Stimulated activated CD8-positive, alpha-beta memory T cell treated with anti-CD3 and anti-CD28 coated beads, Interleukin-7, amount 100 ng/mL, for 4 hours (primary cell): ENCODE measurements at places on chromosomes 1 and 21.

- no peak for DNase-seq
Measured at GRCh38 chr1:185788386-185788785, 54.2 kb downstream of the HMCN1 start.

GRCh38 chr1:232613752-232614381, 16.1 kb downstream of the SIPA1L2 start:
- DNase-seq: no peak

- no peak for DNase-seq
Measured at GRCh38 chr1:90513956-90514355, 203.1 kb downstream of the BARHL2 start.

- DNase-seq: no peak
Measured at GRCh38 chr1:192485692-192486436, 89.7 kb upstream of the RGS1 start.

DNA sequence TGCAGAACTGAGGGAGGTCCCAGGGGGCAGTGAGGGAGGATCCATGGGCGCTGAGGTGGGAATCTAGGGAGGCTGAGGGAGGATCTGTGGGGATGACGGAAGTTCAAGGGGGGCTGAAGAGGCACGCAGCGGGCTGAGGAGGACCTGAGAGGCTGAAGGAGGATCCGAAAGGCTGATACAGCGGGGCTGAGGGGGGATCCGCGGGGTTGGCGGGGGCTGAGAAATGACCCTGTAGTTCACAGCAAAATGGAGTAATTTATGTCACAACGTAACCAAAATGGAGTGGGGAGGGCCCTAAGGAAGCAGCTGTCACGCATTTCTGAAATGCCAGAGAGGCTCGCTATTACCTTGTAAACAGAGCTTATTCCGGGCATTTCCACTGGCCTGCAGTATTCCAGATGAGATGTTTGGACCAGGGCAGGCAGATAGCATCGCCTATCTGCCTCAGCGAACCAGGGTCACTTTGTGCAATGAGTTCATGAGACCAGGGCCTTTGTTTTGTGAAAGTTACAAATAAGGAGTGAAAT, 926 bp upstream of the MRPL55 start:
- DNase-seq: no peak

DNA sequence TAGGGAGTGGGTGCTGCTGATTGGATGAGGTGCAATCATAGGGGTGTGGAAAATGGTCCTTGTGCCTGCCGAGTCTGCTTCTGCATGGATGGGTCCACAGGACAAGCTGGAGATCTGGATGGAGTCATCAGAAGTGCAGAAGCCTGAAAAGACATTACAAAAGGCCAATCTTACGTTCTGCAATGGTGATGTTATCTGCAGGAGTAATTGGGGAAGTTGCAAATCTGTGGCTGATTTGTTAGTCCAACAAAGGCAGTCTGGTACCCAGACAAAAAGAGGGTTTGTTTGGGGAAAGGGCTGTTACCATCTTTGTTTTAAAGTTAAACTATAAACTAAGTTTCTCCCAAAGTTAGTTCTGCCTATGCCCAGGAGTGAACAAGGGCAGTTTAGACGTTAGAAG, 166.5 kb downstream of the PGBD5 start:
- DNase-seq: no peak

DNA sequence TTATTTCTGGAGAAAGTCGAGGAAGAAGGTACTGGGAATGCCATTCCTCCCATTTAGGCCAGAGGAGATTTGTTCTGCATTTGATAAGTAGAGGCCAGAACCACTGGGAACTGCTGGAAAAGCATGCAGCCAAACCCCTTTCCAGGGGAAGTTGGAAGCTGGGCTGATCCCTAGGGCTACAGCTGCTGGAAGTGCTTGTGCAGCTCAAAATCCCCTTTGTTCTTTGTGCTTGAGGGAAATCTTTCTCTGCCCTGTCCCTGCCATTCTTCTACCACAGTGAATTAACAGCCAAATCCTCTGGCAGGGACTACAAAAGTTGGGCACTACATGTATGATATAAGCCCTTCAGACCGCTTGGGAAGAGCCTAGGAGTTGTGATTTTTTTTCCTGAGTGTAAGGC, 734.1 kb downstream of the LRRIQ3 start:
- DNase-seq: no peak

DNA sequence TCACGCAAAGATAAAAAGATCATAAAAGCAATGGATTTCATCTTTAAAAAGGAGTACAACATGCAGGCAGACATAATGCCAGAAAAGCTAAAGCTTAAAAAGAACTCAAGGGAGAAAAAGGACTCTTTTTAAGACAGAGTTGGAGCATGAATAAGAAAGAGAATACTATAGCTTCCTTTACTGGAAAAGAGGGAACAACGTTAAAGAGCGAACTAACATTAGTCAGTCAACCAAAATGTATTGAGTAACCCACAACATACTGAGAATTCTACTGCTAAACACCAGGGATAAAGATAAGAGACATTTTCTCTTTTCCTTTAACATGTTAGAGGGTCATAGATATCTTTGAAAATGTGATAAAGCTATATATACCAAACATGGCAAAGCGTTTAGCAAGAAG, 182.0 kb downstream of the DUSP10 start:
- no peak for DNase-seq

GRCh38 chr1:51756290-51756689, 122.2 kb downstream of the NRDC start:
- no peak for DNase-seq

GRCh38 chr1:4660917-4661594, 6.6 kb downstream of the AJAP1 start:
- DNase-seq: no peak

DNA sequence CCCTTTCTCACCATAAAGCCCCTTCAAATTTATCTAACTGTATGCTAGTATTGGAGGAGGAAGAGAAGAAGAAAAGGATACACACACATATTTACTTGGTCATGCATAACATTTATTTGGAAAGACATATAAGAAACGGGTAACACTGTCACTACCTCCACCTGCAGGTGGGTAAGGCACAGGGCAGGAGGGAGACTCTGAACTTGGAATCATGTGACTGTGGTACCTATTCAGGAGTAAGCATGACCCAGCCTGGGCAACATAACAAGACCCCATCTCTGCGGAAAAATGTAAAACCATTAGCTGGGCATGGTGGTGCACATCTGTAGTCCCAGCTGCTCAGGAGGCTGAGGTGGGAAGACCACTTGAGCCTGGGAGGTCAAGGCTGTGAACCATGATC, 1.4 kb upstream of the PADI6 start:
- DNase-seq: no peak

- no peak for DNase-seq
Measured at GRCh38 chr1:170215072-170215885, 69.5 kb downstream of the NTMT2 start.

DNA sequence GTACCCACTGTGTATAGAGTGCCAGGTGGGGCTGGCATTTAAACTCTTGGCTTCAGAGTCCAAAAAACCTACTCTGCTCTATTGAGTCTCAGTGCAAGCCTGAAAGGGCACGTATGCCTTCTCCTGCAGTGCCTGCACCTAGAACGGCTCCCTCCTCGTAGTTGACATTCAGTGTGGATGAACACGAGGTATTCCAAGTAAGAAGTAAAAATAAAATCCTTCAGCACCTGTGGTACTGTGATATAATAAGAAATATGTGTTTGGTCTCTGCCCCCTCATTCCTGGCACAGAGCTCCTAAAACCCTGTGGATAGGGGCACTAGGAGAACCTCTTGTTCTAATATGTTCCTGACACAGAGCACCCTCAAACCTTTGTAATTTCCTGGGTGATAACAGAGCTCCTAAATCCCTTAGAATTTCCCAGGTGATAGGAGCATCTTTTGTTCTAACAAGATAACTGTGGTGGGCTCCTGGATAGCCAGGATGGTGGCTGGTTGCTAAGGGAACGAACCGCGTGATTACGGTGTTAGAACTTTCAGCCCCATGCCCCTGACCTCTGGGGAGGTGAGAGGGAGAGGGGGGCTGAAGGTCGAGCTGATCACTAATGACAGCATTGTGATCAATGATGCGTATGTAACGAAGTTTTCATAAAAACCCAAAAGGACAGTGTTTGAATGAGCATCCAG, 16.8 kb downstream of the UCK2 start:
- DNase-seq: no peak

DNA sequence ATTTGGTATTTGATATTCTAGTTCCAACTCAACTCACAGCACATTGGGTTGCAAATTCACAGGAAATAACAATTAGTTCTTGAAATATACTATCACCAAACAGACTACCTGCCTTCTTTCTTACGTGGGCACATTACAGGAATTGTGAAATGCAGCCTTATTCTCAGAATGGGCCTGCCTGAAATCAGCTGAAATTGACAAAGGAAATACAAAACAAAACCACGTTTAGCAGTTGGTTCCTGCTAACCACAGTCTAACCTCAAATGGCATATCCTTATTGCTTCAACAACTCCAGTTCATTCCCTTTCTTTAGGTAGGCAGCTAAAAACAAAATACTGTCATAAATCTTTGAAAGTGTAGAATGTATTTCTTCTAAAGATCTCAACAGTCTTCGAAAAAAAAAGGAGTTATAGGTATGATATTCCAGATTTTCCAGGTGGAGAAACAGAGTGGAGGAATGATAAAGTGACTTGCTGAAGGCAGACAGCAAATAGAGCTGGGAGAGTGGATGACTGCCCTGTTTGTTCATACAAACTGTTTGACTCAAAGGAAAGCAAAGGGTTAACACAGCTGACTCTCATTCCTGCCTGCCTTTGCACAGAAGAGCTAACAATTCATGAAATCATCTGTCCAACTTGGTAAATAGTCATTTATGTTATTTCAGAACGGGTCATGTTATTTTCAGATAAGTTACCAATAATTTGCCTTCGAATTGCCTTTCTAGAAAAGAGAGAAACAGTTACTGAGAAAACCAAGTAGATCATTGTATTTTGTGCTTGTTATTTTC, 1.6 kb upstream of the GREM2 start:
- no peak for DNase-seq

GRCh38 chr1:247854899-247855545, 2.0 kb upstream of the TRIM58 start:
- no peak for DNase-seq

DNA sequence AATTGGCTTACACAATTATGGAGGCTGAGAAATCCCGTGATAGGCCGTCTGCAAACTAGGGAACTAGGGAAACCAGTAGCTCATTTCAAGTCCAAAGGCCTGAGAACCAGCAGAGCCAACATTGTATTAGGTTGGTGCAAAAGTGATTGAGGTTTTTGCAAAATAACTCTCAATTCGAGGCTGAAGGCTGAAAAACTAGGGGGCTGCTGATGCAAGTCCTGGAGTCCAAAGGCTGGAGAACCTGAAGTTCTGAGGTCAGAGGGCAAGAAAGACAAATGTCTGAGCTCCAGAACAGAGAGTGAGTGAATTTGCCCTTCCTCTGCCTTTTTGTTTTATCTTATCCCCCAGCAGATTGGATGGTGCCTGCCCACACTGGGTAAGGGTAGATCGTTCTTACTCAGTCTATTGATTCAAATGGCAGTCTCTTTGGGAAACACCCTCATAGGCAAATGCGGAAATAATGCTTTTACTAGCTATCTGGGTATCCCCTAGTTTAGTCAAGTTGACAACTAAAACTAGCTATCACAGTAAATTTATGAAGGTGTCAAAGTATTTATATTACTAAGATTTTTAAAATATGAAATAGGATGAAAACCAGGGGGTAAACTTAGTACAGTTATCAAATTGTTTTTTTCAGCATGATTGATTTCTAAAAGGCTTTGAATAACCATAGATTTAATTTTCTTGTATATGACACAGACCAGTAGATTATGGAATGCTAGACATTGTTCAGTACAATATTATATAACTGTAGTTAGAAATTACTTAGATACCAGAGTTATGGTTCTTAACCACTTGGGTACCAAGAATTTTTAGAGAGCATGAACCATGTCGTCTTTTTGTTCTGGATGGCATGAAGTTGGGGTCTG, 15.4 kb downstream of the RABGAP1L start:
- no peak for DNase-seq

- no peak for DNase-seq
Measured at GRCh38 chr1:113291777-113292602, 98.3 kb upstream of the MAGI3 start.

GRCh38 chr1:168220470-168220871, 5.3 kb upstream of the SFT2D2 start:
- DNase-seq: no peak

DNA sequence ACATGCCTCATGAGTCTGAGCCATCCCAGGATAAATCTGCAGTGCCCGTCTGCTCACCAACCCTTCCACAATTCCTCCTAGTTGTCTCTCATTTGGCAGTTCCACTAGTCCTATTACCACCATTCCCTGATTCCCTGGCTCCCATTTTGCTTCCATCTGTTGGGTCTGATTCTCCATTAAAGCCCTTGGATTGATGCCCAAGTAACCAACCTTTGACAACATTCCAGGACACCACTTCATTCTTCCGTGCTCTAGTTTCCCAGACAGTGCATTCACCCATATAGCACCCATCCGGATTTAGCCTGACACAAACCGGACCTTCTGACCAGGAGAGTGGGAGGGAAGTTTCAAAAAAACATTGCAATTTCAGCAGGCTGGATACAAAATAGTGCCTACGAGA, 189.4 kb upstream of the PALMD start:
- no peak for DNase-seq

GRCh38 chr1:229101011-229101871, 169.7 kb upstream of the RAB4A start:
- no peak for DNase-seq

DNA sequence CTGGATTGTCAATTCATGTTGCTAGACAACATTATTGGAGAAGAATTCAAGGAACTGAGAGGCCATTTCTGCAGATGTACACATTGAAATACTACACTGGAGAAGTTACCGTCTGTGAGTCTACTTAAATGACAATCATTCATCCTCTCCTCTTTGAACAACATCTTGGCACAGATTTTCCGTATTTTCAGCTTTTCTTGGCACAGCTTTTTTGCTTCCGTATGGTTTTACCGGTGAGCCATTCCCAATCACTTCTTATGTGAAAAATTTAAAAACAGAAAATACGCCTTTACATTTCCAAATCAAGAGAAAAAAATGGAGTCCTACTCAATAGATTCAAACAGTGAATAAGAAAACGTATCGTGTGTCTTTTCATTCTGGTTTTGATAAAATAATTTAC, 1493.7 kb downstream of the AMY1C start:
- DNase-seq: no peak

- no peak for DNase-seq
Measured at GRCh38 chr21:16965424-16965823, 547.4 kb upstream of the CXADR start.

DNA sequence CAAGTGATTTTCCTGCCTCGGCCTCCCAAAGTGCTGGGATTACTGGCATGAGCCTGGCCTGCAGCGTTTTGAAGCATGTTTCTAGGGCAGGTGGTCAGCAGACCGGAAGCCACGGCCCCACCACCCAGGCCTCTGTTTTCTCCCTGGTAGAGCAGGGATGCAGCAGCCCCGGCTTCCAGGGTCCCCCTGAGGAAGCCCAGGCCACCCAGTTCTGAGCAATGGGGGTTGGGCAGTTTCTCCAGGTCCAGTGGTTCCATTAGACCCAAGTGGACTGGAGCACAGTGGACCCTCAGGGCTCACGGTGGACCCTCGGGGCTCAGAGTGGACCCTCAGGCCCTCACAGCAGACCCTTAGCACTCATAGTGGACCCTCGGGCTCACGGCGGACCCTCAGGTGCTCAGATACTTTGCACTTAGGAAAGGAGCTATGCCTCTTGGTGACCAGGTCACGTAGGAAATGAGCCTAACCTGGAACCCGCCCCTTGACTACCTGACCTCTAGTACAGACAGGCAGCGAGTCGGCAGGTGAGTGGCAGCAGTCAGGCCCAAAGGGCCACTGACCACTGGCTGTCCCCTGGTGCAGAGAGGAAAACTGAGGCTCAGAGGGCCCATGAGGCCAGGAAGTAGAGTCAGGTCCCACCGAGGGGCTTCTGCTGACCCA, 4.6 kb upstream of the FNDC10 start:
- no peak for DNase-seq

GRCh38 chr1:185722098-185722497, 12.1 kb upstream of the HMCN1 start:
- no peak for DNase-seq
